ENCODE measurements at places on chromosomes 16 and 17.

DNA sequence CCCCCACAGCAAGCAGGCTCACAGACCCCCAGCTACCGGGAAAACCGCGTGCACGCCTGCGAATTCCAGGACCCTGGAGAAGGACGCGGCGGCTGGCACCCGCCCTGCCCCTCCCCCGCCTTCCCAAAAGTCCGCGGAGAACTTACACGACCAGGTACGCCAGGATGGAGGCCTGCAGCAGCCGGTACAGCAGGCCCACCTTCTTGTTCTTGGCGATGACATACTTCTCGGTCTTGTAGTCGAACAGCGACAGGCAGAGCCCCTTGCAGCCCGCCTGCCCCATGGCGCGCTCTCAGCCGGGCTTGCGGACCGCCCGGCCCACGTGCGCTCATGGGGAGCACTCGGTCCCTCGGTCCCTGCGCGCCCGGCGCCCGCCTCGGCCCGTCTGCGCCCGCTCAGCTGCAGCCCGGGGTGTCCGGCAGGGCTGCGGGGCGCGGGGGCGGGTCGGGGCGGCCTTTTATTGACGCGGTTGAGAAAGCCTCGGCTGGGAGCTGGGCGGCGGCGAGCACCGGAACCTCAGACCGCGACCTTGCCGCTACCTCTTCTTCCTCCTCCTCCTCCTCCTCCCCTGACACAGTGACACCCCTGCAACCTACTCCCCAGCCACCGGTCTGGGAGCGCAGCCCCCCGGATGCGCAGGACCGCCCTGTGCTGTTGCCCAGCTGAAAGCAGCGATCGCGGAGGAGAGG lies at the start of gene P2RX5:
TSS of gene P2RX5 (minus strand) at position 433 of the 689 bp plus-strand sequence. CDS start at position 283, 150 bp downstream.
- DNase-seq: no peak

- no peak for DNase-seq
These were observed 7.2 kb downstream of the VPS4A start for GRCh38 chr16:69318177-69318910.

DNA sequence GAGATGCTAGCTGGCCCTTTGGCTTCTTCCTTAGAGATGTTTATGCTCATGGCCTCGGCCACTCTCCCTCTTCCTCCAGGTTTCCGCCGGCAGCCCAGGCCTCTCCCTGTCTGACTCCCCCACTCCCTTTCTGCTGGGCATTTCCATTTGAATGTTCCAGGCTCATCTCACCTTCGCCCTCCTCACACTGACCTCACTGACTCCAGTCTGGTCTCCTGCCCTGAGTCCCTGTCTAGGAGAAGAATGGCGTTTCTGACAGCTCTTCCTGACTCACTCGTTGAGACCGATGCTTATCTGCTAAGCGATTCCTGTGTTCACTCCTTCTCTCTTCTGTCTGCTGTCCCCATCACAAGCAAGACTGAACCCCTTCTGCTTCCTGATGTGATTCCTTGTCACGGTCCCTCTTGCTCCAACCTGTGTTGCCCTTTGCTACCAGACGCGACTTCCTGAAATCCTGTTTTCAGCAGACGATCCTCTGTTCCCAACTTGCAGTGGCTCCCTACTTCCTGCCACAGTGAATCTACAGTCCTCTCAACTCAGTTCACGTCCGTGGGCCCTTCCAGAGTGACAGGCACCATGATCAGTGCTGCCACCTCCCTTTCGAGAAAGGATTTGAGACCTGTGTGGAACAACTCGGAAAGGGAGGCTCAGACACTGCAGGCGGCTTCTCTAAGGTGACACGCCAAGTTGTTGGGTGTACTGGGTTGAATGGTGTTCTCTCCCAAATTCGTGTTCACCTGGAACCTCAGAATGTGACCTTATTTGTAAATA lies 176.4 kb downstream of the MSI2 start:
- DNase-seq: no peak

DNA sequence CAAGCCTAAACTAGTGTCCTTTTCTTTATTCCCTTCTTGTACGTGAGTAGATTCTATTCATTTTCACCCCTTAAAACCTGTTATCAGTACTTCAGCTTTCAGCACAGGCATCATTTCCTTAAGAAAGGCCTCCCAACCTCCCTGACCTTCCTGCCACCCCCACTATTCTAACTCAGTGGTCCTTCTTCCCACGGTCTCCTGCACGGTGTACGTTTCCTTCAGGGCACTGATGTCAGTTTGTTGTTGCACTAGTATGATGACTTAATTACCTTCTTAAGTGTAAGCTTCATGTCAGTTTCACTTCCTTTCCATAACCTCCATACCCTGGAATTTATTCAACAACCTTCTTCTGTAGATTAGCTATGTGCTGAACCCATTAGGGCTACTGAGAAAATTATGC lies 484.2 kb downstream of the HS3ST4 start:
- DNase-seq: no peak

- no peak for DNase-seq
These were observed 34.2 kb downstream of the COPRS start for GRCh38 chr17:31824766-31825360.

All from DMS 273 treated with DMSO at 0.1 percent for 48 hours (cell line).